Fibroblast of skin of left quadriceps (primary cell): ENCODE measurements at places on chromosomes 16 and 17.

DNA sequence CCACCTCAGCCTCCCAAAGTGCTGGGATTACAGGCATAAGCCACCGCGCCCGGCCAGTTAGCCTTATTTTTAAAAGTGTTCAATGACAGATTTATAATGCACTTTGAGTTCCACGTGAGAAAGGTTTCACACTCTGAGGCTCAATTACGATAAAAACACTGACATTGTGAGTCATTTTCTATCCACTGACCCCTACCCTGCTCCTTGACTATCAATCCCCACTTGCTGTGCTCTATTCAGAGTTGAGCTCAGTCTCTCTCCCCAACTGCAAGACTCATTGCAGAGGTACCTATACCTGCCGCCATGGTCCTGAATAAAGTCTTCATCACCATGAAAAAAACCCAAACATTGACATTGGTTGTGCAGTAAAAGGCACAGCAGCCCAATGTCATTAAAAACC lies 8.5 kb downstream of the GFOD2 start:
- DNase-seq = no peak

DNA sequence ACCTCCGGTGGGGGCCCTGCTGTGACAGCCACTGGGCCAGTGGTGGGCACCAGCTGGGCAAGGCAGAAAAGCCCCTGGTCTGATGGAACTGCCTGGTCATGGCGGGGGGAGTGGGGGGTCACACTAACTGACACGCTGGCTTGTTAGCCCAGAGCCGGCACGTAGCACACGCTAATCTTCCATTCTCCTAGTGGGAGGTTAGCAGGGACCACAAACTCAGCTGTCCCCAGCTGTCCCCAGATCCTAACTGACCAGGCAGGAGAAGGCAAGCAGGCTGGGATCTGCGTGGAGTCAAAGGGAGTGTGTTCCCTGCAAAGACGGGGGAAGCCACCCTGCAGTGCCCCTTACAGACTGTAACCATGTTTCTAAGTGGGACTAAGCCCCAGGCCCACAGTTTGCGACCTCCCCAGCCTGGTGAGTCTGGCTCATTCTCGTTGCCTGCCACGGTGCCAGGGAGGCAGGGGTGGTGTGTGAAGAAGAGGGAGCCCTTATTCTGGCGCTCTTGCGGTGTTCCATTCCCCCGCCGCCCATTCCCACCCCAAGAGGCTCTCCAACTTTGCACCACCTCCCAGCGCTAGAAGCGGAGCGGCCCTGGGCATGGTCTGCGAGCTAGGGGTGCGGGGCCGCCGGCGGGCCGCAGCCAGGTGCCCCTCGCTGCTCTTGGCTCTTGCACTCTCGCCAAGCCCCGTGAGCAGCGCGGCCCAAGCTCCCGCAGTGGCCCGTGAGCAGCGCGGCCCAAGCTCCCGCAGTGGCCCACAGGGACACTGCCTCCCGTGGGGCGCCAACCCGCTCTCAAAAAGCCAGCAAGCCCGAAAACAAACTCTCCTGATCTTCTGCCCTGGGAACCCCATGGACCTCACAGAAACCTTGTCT lies 12.1 kb upstream of the ZNF423 start:
- DNase-seq = no peak

DNA sequence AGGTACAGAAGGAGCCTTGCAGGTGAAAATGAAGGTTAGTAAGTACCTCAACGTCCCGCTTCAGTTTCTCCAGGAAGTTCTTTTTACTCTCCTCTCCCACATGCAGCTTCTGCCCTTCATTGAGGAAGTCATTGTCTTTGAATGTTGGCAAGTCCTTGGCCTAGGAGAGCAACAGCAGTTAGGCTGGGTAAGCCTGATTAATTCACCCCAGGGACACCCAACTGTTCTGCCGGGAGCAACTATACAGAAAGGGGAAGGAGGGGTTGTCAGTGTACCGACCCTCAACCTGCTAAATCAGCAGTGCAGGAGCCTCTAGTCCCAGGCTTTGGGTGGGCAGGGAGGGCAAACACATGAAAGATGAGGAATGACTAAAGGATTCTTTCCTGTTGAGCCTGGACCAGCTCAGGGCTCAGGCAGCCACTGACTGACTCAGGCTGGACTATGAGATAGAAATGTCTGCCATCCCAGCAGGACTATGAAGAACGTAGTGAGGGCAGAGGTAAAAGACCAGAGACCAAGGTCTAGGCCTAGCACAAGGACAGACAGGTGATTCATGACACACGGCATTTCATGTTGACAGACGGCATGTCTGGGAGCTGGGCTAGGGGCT lies 21.6 kb downstream of the PIP4K2B start:
- DNase-seq = no peak

GRCh38 chr16:7270823-7271222 lies 61.8 kb upstream of the RBFOX1 start:
- no peak for DNase-seq

DNA sequence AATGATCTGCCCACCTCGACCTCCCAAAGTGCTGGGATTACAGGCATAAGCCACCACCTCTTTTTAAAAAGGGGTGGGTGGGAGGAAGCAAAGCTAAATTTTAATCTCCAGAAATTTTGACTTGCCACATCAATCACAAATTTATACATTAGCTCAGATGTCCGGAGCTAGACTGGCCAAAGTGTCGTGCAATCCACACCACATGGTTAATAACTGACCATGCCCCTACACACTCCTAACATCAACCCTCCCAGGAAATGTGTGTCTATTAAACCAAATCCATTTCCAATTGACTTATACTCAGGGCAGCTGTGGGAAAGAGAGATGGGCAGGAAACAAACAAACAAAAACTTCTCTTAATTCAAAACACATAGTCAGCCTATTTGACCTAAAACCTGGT lies 29.9 kb downstream of the SMURF2 start:
- no peak for DNase-seq

- no peak for DNase-seq
Measured at GRCh38 chr16:49463529-49463928, 89.9 kb downstream of the C16orf78 start.

DNA sequence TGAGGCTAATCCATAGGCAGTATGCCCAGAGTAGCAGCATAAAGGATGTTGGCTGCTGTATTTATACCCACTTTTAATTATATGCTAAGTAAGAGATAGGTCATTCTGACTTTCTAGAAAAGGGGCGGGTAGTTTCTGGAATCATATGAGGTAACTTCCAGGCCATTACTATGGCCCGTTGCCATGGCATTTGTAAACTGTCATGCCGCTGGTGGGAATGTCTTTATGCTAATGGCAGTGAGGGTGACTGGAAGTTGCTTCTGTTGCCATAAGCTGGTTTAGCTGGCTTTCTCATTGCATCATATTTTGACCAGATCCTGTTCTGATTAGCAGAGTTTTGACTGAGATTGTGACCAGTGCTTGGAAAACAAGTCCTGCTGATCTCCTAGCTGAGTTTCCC lies 929.6 kb upstream of the CDH8 start:
- no peak for DNase-seq

- DNase-seq = no peak
Measured at GRCh38 chr16:65944361-65944760, 422.1 kb upstream of the CDH5 start.

DNA sequence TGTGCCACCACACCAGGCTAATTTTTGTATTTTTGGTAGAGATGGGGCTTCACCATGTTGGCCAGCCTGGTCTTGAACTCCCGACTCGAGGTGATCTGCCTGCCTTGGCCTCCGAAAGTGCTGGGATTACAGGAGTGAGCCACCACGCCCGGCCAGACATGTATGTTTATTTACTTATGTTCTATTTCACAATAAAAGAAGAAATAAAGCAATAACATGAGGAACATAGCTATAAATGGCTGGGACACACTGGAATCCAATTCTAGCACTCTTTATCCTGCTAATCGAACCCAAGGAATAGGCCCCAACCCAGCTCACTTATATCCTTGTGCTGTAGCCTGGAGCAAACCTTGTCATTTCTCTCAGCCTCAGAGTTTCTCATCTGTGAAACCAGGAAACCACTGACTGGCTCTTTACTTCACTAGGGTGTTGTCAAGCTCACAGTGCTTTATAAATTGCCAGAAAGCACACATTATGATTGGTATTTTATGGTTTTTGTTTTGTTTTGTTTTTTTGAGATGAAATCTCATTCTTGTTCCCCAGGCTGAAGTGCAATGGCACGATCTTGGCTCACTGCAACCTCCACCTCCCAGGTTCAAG lies 4.3 kb upstream of the ODAD4 start:
- DNase-seq = no peak

DNA sequence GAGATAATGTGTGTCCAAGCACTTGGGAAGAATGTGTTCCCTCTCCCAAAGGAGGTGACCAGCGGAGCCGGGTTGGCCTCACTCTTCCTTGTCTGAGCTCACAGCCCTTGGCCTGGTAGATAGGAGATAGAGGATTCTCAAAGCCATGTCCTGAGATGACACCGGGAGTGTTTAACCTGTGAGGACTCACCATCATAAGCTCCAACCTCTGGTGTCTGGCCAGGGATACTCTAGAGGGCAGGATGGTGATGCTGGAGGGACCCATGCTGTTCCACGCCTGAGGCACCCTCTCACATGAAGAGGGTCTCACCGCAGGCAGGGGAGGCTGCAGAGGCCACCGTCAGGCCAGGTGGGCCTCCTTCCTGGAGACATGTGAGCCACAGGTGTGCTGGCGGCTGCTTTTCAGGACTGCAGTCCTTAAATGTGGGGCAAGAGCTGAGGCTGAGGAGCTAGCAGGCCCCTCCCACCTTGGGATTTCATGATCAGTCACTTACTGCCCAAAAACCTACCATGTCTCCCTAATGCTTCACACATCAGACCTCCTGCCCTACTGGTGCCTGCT lies 6.6 kb upstream of the ZNF629 start:
- DNase-seq = no peak

DNA sequence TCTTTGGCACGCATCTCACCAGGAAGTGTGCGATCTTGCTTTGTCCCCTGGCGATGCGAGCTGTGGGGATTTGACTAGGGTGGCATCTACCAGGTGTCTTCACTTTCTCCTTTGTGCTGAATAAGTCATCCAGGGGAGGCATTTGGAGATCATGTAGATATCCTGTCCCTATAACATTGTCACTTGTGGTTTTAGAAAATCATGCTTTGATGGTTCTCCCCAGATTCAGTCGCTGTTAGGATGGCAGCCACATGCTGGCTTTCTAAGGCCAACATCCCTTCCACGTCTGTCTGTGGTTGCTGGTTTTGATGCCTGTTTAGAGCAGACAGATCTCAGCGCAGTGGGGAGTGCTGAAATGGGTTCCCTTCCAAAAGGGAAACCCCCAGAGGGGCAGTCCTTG lies 2.5 kb downstream of the ADAD2 start:
- DNase-seq = no peak

- DNase-seq = no peak
Measured at GRCh38 chr16:66273644-66274334, 92.7 kb upstream of the CDH5 start.

GRCh38 chr17:79648181-79648831 lies 37.5 kb upstream of the RBFOX3 start:
- DNase-seq = no peak

DNA sequence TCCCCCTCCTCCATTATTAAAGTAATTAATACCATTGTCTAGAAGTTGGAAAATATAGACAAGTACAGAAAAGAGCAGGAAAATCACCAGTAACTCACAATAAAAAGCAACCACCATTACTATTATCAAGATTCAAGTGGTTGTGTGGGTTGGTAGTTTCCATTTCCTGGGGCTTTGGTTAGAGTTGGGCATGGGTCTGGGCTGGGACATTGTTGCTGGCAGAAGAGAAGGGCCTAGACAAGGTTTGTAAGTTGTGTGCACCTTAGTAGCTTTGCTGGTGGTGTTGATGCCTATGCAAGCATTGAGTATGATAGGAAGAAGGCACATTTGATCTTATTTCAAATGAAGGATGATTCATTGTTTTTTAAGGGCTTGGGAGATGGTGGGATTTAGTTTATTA lies 25.4 kb upstream of the NFATC3 start:
- DNase-seq = no peak

DNA sequence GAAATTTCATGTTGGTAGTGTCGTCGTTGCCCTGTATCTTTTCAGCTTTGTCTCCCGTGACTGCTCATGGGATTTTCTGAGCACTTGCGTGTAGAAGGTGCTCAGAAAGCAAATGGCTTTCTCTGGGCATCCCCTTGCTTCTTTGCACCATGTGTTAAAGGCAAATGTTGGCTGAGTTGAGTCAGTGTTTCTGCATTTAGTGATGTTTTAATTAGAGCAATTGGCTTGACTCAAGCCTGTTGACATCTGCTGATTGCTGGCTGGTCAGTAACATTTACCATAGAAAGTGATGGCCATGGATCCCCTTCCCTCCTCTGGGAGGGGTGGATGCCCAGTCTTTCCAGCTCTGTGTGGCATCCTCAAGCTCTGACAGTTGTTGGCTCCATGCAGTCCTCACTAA lies 187.2 kb upstream of the MPHOSPH6 start:
- no peak for DNase-seq
